ENCODE measurements at places on chromosomes 7 and 10. TPM values are rescaled to one million over a fixed set of nuclear protein-coding genes. Genes with fewer than 3 reads are reported as not detected.

DNA sequence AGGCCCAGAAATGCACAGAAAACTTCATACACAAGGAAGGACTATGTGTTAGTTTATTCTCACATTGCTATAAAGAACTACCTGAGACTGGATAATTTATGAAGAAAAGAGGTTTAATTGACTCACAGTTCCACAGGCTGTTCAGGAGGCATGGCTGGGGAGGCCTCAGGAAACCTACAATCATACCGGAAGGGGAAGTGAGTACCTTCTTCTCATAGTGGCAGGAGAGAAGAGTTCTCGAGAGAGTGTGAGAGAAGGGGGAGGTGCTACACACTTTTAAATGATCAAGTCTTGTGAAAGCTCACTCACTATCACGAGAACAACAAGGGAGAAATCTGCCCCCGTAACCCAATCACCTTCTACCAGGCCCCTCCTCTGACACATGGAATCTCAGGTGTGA lies 16.8 kb upstream of the RAMP3 start:
- no peak for DNase-seq

- DNase-seq: no peak
These were observed 1192.5 kb downstream of the NXPH1 start for GRCh38 chr7:9625953-9626352.

DNA sequence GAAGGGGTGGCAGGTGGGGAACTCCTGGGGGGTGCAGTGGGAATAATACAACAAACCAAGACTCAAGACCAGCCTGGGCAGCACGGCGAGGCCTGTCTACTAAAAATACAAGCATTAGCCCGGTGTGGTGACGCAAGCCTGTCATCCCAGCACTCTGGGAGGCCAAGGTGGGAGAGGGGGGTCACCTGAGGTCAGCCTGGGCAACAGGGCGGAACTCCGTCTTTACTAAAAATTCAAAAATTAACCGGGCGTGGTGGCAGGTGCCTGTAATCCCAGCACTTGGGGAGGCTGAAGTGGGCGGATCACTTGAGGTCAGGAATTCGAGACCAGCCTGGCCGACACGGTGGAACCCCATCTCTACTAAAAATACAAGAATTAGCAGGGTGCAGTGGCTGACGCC lies 48.4 kb upstream of the ELFN1 start:
- DNase-seq: no peak

- DNase-seq: no peak
These were observed 781.6 kb upstream of the PHF14 start for GRCh38 chr7:10192074-10192473.

GRCh38 chr10:111077479-111077784 lies 603 bp downstream of the ADRA2A start:
- DNase-seq: no peak

DNA sequence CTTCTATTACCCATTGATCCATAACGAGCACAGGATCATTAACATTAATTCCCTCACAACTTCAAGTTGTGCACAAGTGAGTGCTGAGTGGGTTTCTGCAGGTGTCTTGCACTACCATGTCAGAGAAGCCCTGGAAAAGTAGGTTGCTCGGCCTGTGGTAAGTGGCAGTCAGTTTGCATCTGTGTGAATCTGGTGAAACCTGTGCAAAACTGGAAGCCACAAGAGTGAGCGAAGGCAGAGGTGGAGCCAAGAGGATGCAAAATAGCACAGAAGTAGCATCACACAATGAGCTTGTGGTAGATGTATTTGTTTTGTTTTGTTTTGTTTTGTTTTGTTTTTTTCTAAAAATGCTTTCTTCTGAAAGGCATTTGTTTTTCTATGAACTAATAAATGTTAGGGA lies 181.5 kb downstream of the THSD7A start:
- DNase-seq: no peak

DNA sequence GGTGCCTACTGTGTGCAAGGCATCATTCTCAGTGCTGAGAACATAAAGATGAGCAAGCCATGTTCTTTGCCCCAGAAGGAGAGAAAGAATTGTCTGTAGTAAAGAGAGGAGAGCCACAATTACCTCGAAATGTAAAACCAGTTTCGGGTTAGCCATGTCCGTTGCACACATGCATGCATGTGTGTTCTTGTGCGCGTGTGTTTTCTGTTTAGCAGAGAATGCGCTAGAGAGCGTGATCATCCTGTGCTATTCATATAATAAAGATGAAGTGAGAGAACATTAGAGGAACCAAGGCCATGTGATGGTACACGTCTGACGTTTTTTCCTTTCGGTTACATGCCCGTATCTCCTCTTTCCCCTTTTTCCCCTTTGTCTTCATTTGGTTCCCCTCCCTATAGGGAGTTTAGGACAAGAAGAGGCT lies 158.2 kb downstream of the CELF2 start:
- no peak for DNase-seq

GRCh38 chr10:84825330-84825729 lies 496.9 kb downstream of the CCSER2 start:
- DNase-seq: no peak

GRCh38 chr7:9240001-9240400 lies 806.6 kb downstream of the NXPH1 start:
- no peak for DNase-seq

- DNase-seq: no peak
These were observed 13.1 kb upstream of the CROT start for GRCh38 chr7:87332321-87332720.

DNA sequence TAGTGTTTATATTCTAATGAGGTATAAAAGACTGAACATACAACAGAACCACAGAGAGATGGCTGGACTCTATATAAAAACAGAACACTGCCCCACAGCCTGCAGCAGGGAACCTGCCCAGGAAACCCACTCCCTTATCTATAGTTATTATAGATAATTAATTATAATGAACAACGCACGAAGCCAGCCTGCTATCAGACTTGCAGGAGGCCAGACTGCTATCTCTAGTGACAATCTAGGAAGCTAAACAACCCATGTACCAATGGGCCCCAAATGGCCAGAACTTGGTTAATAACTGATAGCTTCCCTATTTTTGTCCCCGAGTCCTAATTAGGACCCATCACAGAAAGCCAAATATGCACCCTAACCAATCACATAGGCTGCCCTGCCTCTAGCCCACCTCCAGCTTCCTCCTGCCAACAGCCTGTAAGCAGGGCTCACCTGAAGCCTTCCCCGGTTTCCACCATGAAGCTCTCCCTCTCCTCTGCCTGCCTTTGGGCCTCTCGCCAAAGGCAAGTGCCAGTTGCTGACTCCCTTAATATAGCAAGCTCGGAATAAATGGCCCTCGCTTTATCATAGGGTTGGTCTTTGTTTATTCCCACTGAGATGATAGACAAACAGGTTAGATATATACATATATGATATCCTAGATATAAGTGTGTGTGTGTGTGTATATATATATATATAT lies 74.5 kb downstream of the SYPL1 start:
- no peak for DNase-seq

DNA sequence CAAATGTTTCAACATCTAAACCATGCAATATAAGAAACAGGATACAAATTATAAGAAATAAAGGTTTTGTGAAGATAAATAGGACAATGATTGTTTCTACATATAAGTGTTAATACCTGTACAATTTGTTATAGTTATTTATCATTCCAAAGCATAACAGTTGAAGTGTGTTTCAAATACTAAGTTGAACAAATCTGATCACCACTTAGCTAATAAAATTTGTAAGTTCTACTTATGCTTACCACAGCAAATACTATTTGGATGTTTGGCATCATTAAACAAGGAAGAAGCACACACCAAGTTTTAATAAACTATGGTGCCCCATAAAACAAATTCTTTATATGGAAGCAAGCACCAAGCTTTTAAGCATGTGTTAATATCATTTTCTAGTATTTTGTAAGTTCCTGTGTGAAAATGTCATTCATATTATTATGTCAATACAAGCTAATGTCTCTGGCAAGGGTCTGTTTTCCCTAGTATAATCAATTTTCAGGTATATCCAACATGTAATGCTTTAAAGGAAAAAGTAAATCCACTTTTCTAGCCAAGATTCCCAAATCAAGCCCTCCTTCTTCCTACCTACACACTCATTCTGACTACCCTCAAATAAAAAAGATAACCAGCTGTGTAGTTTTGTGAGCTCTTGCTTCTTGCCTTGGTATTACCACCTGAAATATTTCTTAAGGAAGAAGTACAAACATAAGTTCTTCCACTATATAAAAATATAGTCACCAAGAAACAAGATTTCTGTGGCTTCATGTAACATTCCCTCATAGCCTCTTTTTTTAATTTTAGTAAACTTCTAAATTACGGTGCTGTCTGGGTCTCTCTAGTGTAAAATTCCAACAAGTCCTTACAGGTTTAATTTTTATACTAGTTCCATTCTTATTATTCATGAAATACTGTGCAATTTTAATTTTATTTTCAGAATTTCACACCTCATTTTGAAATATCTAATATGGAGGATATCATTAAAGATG lies 9.2 kb downstream of the SKAP2 start:
- DNase-seq: no peak

DNA sequence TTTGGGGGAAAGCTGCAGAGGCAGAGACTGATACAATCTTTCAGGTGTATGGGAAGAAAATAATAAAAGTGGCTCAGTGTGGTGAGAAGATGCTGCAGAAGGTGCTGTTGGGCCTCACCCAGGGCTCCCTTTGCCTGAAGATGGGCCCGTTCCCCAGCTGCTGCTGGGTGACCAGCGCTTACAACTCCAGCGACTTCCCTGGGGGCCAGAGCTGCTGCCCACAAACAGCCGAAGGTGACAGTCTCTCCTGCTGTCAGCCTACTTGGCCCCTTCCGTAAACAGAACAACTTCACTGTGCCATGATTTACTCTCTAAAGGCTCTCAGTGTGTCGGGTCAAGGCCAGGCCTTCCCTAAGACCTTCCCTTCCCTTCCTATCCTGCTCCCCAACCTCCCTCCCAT lies 93.6 kb upstream of the PCBD1 start:
- no peak for DNase-seq

GRCh38 chr10:114188001-114188400 lies 8.8 kb downstream of the TDRD1 start:
- DNase-seq: no peak

DNA sequence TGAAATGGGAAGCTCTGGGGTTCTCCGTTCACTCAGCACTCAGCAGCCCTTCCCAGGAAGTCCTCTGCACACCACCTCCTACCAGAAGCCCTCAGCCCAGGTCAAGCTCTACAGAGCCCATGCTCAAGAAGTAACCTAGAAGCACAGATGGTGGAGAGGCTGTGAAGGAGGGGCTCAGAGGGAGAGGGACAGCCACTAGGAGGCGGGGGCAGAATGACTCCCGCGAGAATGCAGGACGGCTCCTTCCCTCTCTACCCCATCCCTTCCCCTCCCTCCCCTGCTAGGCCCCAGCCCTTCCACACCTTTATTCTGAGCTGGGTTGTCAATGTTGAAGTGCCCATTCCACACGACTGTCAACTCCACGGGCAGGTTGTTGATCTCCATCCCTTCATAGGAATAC lies 373.2 kb downstream of the PLXNA4 start:
- no peak for DNase-seq

GRCh38 chr7:26378016-26378415 lies 86.4 kb downstream of the SNX10 start:
- no peak for DNase-seq

- no peak for DNase-seq
These were observed 81.7 kb downstream of the GPR85 start for GRCh38 chr7:113004726-113005454.

- no peak for DNase-seq
These were observed 90.3 kb downstream of the BTRC start for GRCh38 chr10:101444058-101444898.

- DNase-seq: no peak
These were observed 5.5 kb downstream of the JAZF1 start for GRCh38 chr7:28174901-28175661.

GBF1 gene
- 25.4 TPM for total RNA-seq

CNTNAP2 gene
- not detected for total RNA-seq

MMRN2 gene
- not detected for total RNA-seq

TAS2R3 gene
- total RNA-seq: 0.94 TPM

RBP3 gene
- total RNA-seq: not detected

TRIM8 gene
- 39.8 TPM for total RNA-seq

AGMO gene
- not detected for total RNA-seq

FZD1 gene
- 0.16 TPM for total RNA-seq

SUN3 gene
- total RNA-seq: not detected

CDC14C gene
- total RNA-seq: not detected

Data from activated CD8-positive, alpha-beta T cell treated with anti-CD3 and anti-CD28 coated beads for 36 hours (primary cell).